ENCODE measurements at places on chromosomes 3 and 15. TPM values are rescaled to one million over a fixed set of nuclear protein-coding genes. Genes with fewer than 3 reads are reported as not detected.

DNA sequence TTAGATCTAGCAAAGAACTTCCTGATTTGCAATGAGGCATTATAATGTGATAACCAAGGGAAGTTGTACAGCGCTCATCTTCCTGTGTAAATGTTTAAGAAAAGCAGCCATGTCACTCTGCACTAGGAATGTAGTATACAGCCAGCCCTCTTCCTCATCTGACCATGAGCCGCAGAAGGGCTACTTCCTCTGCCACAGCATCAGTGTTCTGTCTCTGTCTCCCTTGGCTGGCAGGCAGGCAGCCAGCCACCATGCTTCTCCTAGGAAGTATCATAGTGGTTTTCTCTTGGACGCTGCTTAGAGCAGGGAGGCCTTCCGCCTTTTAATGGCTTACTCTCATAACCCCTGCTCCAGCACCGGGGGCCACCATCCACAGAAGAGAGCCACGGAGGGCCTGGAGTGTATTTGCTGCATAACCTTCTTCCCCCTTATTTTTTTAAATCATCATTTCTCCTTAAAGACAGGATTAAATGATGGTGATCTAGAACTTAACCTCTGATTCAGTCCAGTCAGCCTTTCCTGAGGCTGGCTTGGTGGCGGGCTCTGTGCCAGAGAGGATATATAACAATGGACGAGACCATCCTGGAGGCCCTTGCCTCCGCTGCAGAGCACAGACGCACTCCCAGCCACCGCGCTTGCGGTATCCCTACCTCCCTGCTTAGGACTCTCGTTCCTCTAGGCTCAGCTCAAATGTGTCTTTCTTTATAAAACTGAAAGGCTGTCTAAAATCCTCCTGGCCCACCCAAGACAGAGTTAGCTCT, 57.3 kb upstream of the PLXNA1 start:
- no peaks in the 10 kb centered on the region for H3K36me3 ChIP-seq
- peaks cover 43% of the 10 kb centered on the region for H3K4me1 ChIP-seq
- H3K27ac ChIP-seq = peak overlapping the region; percentile 39
- DNase-seq = no peak
- no peak overlapping the region for H3K4me3 ChIP-seq

DNA sequence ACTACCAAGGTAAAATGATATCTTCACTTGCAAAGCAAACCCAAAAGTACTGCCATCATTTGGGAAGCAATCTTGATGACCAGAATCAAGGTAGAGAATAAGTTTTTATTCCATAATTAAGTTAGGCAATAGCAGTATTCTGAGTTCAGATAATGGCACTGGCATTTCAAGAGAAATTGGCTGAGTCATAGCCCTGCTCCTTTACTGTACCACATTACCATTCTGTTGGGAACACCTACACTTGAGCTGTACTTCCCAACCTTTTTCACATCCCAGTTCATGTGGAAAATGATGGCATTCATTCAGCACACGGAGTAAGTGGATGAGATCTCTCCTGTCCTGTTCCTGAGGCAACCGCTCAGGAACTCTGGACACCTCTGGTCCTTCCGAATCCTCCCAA, 311.6 kb upstream of the TPRG1 start:
- DNase-seq = no peak
- H3K4me3 ChIP-seq = no peak overlapping the region
- H3K27ac ChIP-seq = no peak overlapping the region
- H3K36me3 ChIP-seq = no peaks in the 10 kb centered on the region

DNA sequence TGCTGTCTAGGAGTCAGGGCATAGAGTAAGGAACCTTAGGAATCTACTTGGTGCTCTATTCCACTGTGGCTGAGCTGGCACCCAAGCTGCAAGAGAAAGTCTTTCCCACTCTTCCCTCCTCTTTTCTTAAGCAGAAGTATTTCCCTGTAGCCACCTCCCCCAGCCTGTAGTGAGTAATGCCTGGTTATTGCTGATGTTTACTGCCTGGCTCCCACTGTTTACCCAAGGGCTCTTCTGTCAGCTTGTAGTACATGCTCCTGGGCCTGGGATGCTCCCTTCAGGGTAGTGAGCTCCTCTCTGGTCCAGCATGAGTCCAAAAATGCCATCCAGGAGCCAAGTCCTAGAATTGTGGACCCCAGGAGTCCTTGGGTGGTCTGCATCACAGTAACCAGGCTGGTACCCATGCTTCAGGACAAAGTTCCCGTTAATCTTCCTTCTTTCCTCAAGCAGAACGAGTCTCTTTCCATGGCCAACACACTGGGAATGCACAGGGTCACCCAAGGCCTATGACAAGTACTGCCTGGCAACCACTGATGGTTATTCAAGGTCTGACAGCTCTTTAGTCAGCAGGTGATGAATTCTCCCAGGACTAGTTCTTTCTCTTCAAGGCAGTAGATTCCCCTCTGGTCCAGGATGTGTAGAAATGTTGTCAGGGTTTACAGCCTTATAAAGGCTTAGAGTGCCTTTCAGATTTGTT, 17.6 kb downstream of the GALK2 start:
- no peaks in the 10 kb centered on the region for H3K27me3 ChIP-seq
- DNase-seq = no peak
- no peaks in the 10 kb centered on the region for H3K4me1 ChIP-seq
- H3K27ac ChIP-seq = no peak overlapping the region
- H3K4me3 ChIP-seq = no peak overlapping the region
- no peaks in the 10 kb centered on the region for H3K36me3 ChIP-seq

DNA sequence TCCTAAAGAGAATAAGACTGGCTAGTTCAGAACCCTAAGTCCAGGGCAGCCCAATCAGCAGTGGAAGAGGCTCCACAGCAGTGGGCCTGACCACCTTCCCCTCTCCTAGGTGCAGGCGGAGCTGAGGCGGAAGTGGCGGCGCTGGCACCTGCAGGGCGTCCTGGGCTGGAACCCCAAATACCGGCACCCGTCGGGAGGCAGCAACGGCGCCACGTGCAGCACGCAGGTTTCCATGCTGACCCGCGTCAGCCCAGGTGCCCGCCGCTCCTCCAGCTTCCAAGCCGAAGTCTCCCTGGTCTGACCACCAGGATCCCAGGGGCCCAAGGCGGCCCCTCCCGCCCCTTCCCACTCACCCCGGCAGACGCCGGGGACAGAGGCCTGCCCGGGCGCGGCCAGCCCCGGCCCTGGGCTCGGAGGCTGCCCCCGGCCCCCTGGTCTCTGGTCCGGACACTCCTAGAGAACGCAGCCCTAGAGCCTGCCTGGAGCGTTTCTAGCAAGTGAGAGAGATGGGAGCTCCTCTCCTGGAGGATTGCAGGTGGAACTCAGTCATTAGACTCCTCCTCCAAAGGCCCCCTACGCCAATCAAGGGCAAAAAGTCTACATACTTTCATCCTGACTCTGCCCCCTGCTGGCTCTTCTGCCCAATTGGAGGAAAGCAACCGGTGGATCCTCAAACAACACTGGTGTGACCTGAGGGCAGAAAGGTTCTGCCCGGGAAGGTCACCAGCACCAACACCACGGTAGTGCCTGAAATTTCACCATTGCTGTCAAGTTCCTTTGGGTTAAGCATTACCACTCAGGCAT, 33.7 kb downstream of the VIPR1 start:
- no peak overlapping the region for H3K4me3 ChIP-seq
- peaks cover 29% of the 10 kb centered on the region for H3K4me1 ChIP-seq
- H3K27ac ChIP-seq = no peak overlapping the region
- H3K36me3 ChIP-seq = peaks cover 24% of the 10 kb centered on the region

GRCh38 chr15:92035961-92036360, 182.5 kb downstream of the SLCO3A1 start:
- H3K4me3 ChIP-seq = no peak overlapping the region
- no peak for DNase-seq
- peaks cover 12% of the 10 kb centered on the region for H3K4me1 ChIP-seq
- H3K27me3 ChIP-seq = no peaks in the 10 kb centered on the region
- no peaks in the 10 kb centered on the region for H3K36me3 ChIP-seq

GRCh38 chr3:58177747-58178527, 32.8 kb downstream of the DNASE1L3 start:
- H3K4me3 ChIP-seq = peak overlapping the region; percentile 43
- no peak overlapping the region for H3K27ac ChIP-seq
- peak; percentile 91 for DNase-seq
- no peaks in the 10 kb centered on the region for H3K36me3 ChIP-seq

- no peak overlapping the region for H3K4me3 ChIP-seq
- H3K27ac ChIP-seq = no peak overlapping the region
- H3K36me3 ChIP-seq = no peaks in the 10 kb centered on the region
- no peak for DNase-seq
Observed at GRCh38 chr3:154886437-154886836, 193.7 kb upstream of the MME start.

- H3K4me1 ChIP-seq = no peaks in the 10 kb centered on the region
- H3K36me3 ChIP-seq = no peaks in the 10 kb centered on the region
- H3K27me3 ChIP-seq = peaks cover 14% of the 10 kb centered on the region
- no peak for DNase-seq
- H3K4me3 ChIP-seq = no peak overlapping the region
Observed at GRCh38 chr15:65970937-65971740, 101.8 kb downstream of the RAB11A start.

DNA sequence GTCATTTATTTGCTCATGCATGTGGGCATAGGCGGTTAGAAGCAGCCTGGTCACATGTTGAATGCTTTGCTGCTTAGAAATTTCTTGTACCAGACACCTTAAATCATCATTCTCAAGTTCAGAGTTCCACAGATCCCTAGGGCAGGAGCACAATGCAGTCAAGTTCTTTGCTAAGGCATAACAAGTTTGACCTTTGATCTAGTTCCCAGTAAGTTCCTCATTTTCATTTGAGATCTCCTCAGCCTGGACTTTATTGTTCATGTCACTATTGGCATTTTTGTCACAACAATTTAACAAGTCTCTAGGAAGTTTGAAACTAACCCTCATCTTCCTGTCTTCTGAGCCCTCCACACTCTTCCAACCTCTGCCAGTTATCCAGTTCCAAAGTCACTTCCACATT, 22.8 kb downstream of the HGD start:
- H3K27me3 ChIP-seq = no peaks in the 10 kb centered on the region
- no peaks in the 10 kb centered on the region for H3K36me3 ChIP-seq
- no peaks in the 10 kb centered on the region for H3K4me1 ChIP-seq
- no peak overlapping the region for H3K4me3 ChIP-seq
- DNase-seq = no peak
- no peak overlapping the region for H3K27ac ChIP-seq

DNA sequence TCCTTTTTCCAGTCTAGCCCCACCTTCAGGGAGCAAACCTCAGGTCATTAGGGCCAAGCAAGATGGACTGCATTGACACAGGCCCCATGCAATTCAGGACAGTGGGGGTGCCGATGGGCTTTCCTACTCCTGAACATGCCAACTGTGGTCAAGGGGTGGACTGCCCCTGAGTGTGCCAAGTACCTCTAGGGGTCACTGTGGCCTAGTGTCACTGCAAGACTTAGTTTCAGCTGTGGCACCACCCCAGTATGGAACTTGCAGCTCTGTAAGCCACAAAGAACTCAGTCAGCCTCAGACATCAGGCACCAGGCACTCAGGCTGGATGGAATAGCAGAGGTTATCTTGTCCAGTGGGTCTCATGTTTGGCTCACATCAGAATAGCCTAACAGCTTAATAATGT, 32.3 kb downstream of the EXOG start:
- no peak overlapping the region for H3K4me3 ChIP-seq
- H3K27me3 ChIP-seq = no peaks in the 10 kb centered on the region
- H3K4me1 ChIP-seq = no peaks in the 10 kb centered on the region
- peaks cover 40% of the 10 kb centered on the region for H3K36me3 ChIP-seq
- no peak for DNase-seq

DNA sequence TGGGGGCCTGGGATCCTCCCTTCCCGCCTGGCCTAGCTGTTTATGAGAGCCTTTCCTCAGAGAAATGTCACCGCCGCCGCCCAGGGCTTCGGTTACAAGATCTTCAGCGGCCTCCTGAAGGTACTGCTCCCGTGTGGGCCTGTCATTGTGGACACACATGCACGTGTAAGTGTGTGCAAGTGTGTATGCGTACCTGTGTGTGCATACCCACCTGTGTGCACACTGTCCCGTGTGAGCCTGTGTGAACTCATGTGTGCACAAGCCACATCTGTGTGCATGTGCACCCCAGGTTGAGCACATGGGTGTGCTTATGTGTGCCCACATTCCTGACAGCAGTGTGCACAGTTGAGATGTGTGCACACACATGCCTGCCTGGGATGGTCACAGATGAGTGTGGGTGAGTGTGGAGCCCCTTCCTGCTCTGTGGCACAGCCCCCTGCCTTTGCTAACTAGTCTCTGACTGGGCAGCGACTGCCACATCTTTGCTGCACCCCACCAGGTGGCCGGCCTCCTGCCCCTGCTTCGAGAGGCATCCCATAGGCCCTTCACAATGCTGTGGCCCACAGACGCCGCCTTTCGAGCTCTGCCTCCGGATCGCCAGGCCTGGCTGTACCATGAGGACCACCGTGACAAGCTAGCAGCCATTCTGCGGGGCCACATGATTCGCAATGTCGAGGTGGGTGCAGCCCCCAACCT, 14.1 kb downstream of the NT5DC2 start:
- no peak overlapping the region for H3K27ac ChIP-seq
- no peak for DNase-seq
- peaks cover 56% of the 10 kb centered on the region for H3K36me3 ChIP-seq
- H3K4me1 ChIP-seq = peaks cover 4% of the 10 kb centered on the region
- no peaks in the 10 kb centered on the region for H3K27me3 ChIP-seq

- no peak overlapping the region for H3K4me3 ChIP-seq
- no peak for DNase-seq
- H3K4me1 ChIP-seq = no peaks in the 10 kb centered on the region
- no peaks in the 10 kb centered on the region for H3K36me3 ChIP-seq
- H3K27ac ChIP-seq = no peak overlapping the region
Observed at GRCh38 chr3:112858410-112859069, 11.9 kb upstream of the CD200R1L start.

- peaks cover 100% of the 10 kb centered on the region for H3K36me3 ChIP-seq
- peak overlapping the region; percentile 9 for H3K4me3 ChIP-seq
- no peak for DNase-seq
- no peaks in the 10 kb centered on the region for H3K27me3 ChIP-seq
- H3K4me1 ChIP-seq = peaks cover 4% of the 10 kb centered on the region
- peak overlapping the region; percentile 25 for H3K27ac ChIP-seq
Observed at GRCh38 chr3:42638339-42638842, 15.1 kb upstream of the ZBTB47 start.

Gene MAP3K13
- 35.4 TPM for total RNA-seq

Gene SLC38A3
- not detected for total RNA-seq

Gene APOD
- total RNA-seq = 91.6 TPM

Gene TNFSF10
- total RNA-seq = 168 TPM

All from lower lobe of right lung (tissue), 2 donors.